ENCODE measurements at places on chromosomes 4 and X.
A peak's percentile ranks its signal among the peaks of the same experiment; 100 is the strongest.

DNA sequence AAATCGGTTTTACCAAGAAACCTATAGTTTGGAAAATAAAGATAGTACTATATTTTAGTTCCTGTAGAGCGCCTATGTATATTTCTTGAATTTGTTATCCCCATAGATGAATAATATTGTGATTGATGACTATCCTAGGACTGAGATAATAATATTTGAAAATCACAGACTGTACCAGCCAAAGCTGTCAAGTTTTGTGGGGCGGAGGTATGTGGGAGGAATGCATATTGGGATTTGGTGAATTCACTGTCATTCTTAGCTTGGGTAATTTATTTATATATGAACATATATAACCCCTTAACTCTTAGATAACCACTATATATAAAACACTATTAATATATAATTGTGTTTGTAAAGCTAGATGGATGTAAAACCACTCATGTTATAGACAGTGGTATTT, 205.5 kb upstream of the ARSJ start:
- no peak overlapping the region for H3K4me3 ChIP-seq
- no peaks in the 10 kb centered on the region for H3K4me1 ChIP-seq
- no peak for DNase-seq
- H3K27ac ChIP-seq = no peak overlapping the region

GRCh38 chr4:79046016-79046592, 106.9 kb upstream of the PAQR3 start:
- no peaks in the 10 kb centered on the region for H3K36me3 ChIP-seq
- peak; percentile 3 for DNase-seq
- no peaks in the 10 kb centered on the region for H3K4me1 ChIP-seq
- H3K4me3 ChIP-seq = no peak overlapping the region
- H3K27ac ChIP-seq = no peak overlapping the region

DNA sequence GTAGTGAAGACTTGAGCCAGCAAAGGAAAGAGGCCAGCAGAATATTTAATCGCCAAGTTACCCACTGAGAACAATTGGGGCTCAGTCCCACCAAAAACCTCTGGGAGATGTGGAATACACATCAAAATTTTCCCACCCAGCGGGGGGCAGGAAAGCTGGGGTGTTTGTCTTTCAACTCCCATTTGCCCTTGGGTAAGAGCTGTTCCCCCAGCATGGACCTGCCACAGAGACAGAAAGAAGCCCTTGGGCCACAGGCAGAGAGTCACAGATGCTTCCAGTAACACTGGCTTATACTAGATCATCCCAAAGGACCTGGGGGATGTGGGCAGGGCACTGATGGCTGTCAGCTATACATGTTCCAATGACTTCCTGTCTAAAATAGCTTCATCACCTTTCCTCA, 18.9 kb upstream of the FBXW7 start:
- no peaks in the 10 kb centered on the region for H3K27me3 ChIP-seq
- H3K4me1 ChIP-seq = no peaks in the 10 kb centered on the region
- peaks cover 2% of the 10 kb centered on the region for H3K36me3 ChIP-seq

DNA sequence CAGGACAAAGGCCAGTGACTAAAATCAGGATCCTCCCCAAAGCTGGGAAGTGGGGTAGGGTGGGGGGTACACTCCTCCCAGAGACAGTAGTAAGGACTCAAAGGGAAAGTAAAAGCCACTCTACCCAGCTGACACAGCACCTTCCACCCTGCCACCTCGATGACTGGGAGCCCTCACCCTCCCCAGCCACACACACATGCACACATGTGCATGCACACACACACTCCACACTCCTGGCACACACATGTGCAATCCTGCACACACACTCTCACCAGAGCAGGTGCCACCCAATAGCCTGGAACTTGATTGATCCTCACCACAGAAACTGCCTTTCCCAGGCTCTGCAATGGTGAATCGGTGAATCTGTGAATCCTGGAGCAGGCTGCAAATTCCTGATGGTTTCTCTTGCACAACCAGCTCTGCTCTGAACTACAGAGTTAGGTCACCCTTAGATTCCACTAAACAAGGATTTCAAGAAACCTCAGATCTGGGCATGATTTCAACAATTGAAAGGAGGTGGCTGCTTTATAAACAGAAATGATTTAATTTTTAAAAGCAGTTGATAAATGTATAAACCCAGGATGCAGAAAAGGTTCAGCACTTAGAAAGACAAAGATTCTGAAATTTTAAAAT, 21.5 kb downstream of the AMOT start:
- peak overlapping the region; percentile 81 for H3K27ac ChIP-seq
- peak overlapping the region; percentile 20 for H3K4me3 ChIP-seq
- H3K27me3 ChIP-seq = peaks cover 68% of the 10 kb centered on the region
- DNase-seq = peak; percentile 80

DNA sequence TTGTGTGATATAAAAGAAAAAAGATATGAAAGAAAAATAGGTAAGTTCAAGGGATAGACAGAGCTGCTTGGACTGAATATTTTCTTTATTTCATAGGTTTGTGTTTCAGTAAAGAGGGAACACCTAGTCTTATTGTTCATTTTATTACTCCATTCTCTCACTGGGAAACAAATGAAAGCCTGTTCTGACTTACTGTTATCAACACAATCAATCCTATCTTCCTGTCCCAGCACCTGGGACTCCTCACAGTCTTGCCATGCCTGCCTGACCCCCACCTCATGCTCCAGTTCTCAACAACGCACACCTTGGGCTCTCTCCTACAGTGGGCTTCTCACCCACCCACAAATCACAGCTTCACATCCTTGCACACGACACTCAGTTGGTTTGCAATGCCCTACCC, 189.5 kb downstream of the PRDM5 start:
- no peak for DNase-seq
- no peak overlapping the region for H3K27ac ChIP-seq
- no peaks in the 10 kb centered on the region for H3K27me3 ChIP-seq
- no peaks in the 10 kb centered on the region for H3K36me3 ChIP-seq
- peaks cover 2% of the 10 kb centered on the region for H3K4me1 ChIP-seq
- no peak overlapping the region for H3K4me3 ChIP-seq

- no peaks in the 10 kb centered on the region for H3K27me3 ChIP-seq
- H3K4me1 ChIP-seq = no peaks in the 10 kb centered on the region
- no peaks in the 10 kb centered on the region for H3K36me3 ChIP-seq
- no peak overlapping the region for H3K4me3 ChIP-seq
Observed at GRCh38 chr4:108930186-108930585, 167.3 kb upstream of the ETNPPL start.

DNA sequence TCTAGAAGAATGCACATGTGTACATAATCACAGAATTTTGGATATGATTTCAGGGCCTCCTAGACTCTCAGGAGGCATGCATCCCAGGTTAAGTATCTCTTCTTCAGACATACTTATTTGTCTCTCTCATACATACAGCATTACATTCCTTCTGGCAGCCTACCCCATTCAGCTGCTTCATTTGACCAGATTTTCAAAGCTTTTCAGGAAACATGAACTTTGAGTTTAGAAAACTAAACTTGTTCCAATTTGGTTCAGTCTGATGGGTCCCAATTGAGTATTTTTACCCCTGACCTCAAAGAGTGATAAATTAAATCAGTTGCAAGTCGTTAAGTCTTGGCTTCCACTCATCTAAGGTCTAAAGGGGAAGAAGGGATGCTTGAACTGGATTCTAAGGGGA, 330.9 kb downstream of the ARHGAP24 start:
- no peaks in the 10 kb centered on the region for H3K36me3 ChIP-seq
- H3K27me3 ChIP-seq = no peaks in the 10 kb centered on the region
- no peak for DNase-seq
- H3K27ac ChIP-seq = no peak overlapping the region

DNA sequence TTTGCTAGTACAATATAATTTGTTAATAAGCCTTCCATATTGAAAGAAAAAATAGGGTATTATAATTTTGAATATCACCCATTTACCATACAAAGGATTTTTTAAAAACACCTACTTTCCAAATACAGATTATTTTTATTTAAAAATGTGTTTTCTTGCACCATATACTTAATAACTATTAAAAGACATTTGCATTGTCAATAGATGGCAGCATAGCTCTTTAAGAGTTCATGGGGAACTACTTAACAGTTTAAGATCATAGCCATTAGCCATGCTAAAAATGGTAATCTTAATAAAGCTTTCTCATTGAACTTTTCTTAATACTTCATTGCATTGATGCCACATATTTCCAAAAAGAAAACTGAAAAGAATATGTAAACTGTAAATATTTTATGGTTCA, 1995.9 kb downstream of the C4orf33 start:
- H3K4me3 ChIP-seq = no peak overlapping the region
- peak; percentile 68 for DNase-seq
- no peak overlapping the region for H3K27ac ChIP-seq
- H3K4me1 ChIP-seq = no peaks in the 10 kb centered on the region
- no peaks in the 10 kb centered on the region for H3K36me3 ChIP-seq

GRCh38 chr4:1806223-1806564, 13.1 kb downstream of the FGFR3 start:
- no peak overlapping the region for H3K27ac ChIP-seq
- H3K36me3 ChIP-seq = peaks cover 4% of the 10 kb centered on the region
- no peak overlapping the region for H3K4me3 ChIP-seq
- H3K27me3 ChIP-seq = no peaks in the 10 kb centered on the region
- H3K4me1 ChIP-seq = peaks cover 2% of the 10 kb centered on the region
- no peak for DNase-seq

DNA sequence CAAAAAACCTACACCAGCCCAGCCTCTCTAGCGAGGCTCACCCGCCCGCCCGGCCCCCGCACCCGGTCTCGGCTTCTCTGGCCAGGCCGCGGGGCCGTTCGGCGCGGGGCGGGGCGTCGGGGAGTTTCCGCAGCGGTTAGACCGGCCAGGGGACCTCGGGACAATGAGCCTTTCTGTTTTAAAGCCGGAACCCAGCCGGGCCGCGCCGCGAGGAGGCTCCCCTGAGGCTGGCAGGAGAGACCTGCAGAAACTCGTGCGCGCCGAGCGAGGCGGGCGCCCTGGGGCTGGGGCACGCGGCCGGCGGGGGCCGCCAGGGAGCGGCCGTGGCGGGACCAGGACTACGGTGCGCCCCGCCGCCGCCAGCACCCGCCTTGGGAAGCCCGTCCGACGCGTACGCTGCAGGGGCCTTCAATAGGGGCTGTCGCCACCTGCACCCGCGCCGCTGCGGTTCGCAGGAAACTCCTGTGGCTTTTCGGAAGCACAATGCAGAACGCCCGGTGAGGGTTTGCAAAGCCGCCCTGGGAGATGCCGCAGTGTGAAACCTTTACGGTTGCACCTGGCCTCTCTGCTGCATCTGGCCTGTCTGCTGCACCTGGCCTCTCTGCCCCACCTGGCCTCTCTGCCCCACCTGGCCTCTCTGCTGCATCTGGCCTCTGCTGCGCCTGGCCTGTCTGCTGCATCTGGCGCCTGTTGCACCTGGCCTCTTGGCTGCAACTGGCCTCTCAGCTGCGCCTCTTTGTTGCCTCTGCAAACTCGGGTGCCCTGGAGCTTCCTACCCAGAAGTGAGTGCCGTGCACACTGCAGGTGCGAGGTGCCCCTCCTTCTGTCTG, 63.9 kb downstream of the TRAPPC11 start:
- no peaks in the 10 kb centered on the region for H3K36me3 ChIP-seq
- peaks cover 9% of the 10 kb centered on the region for H3K4me1 ChIP-seq
- DNase-seq = peak; percentile 54
- peaks cover 7% of the 10 kb centered on the region for H3K27me3 ChIP-seq
- H3K4me3 ChIP-seq = peak overlapping the region; percentile 45
- no peak overlapping the region for H3K27ac ChIP-seq

DNA sequence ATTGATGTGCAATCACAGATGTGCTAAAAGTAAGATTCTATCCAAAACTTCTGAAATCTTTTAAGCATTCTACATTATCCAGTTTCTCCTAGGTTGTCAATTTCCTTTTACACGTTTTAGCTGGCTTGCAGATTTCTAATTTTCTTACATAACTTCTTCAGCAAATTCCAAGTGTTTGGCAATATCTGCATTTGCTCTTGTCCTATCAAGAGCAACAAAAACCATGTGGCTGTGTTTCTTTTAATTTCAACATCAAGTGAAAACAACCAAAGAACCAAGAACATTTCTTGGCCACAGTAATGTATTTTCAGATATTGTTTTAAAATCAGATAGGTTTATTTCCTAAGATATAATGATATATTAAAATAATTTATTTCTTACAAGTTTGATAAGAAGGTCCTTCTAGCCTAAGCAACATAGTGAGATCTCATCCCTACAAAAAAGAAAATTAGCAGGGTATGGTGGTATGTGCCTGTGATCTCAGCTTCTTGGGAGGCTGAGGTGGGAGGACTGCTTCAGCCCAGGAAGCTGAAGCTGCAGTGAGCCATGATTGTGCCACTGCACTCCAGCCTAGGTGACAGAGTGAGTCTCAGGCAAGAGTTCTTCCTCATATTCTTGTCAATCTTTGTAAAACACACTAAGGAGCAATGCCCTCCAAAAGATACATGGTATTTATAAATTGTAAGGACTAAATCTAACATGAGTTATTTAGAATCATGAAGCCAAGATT, 131.4 kb upstream of the NAP1L5 start:
- H3K27ac ChIP-seq = no peak overlapping the region
- H3K4me3 ChIP-seq = no peak overlapping the region
- H3K36me3 ChIP-seq = no peaks in the 10 kb centered on the region
- H3K27me3 ChIP-seq = no peaks in the 10 kb centered on the region
- no peaks in the 10 kb centered on the region for H3K4me1 ChIP-seq
- DNase-seq = no peak

GRCh38 chrX:38803243-38803587, 2.0 kb downstream of the MID1IP1 start:
- H3K27me3 ChIP-seq = no peaks in the 10 kb centered on the region
- peaks cover 8% of the 10 kb centered on the region for H3K4me1 ChIP-seq
- H3K4me3 ChIP-seq = no peak overlapping the region
- H3K27ac ChIP-seq = peak overlapping the region; percentile 20
- no peak for DNase-seq
- H3K36me3 ChIP-seq = no peaks in the 10 kb centered on the region

- no peaks in the 10 kb centered on the region for H3K36me3 ChIP-seq
- H3K4me1 ChIP-seq = no peaks in the 10 kb centered on the region
- no peak for DNase-seq
- no peaks in the 10 kb centered on the region for H3K27me3 ChIP-seq
- no peak overlapping the region for H3K4me3 ChIP-seq
- no peak overlapping the region for H3K27ac ChIP-seq
Observed at GRCh38 chr4:157005831-157006230, 34.2 kb upstream of the PDGFC start.

DNA sequence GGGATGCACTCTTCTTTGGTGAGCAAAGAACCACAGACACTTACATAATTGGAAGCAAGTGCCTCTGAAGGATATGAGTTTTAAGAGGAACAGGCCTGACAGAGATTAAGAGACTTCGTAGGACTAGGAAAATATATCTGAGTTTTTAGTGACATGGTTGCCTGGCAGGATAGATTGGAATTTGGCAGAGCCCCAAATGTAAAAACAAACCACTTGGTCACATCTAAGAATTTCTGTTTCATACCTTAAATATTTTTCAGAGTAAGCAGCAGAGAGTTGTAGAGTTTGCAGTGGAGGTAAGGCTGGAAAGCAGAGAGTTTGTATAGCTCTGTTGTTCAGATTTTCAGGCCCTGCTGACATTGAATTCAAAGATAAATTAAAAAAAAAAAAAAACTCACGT, 150.1 kb upstream of the MAGEB2 start:
- H3K4me1 ChIP-seq = no peaks in the 10 kb centered on the region
- H3K4me3 ChIP-seq = no peak overlapping the region
- H3K27me3 ChIP-seq = peaks cover 4% of the 10 kb centered on the region
- H3K36me3 ChIP-seq = no peaks in the 10 kb centered on the region
- H3K27ac ChIP-seq = no peak overlapping the region

GRCh38 chr4:89379511-89380044, 72.0 kb upstream of the GPRIN3 start:
- no peak for DNase-seq
- no peak overlapping the region for H3K27ac ChIP-seq
- no peaks in the 10 kb centered on the region for H3K36me3 ChIP-seq
- H3K27me3 ChIP-seq = peaks cover 2% of the 10 kb centered on the region

GRCh38 chrX:148501386-148502066, 1.1 kb downstream of the AFF2 start:
- peaks cover 38% of the 10 kb centered on the region for H3K27me3 ChIP-seq
- H3K36me3 ChIP-seq = no peaks in the 10 kb centered on the region
- no peak overlapping the region for H3K4me3 ChIP-seq
- peaks cover 7% of the 10 kb centered on the region for H3K4me1 ChIP-seq
- no peak overlapping the region for H3K27ac ChIP-seq

Data from mesenchymal stem cell (in vitro differentiated cells and primary cell).